ENCODE measurements at places on chromosomes 4 and X. TPM values are rescaled to one million over a fixed set of nuclear protein-coding genes. Genes with fewer than 3 reads are reported as not detected.

GRCh38 chrX:55593296-55593695, 29.9 kb upstream of the FOXR2 start:
- H3K4me1 ChIP-seq = no peaks in the 10 kb centered on the region
- H3K27me3 ChIP-seq = no peaks in the 10 kb centered on the region
- DNase-seq = no peak
- no peaks in the 10 kb centered on the region for H3K36me3 ChIP-seq

DNA sequence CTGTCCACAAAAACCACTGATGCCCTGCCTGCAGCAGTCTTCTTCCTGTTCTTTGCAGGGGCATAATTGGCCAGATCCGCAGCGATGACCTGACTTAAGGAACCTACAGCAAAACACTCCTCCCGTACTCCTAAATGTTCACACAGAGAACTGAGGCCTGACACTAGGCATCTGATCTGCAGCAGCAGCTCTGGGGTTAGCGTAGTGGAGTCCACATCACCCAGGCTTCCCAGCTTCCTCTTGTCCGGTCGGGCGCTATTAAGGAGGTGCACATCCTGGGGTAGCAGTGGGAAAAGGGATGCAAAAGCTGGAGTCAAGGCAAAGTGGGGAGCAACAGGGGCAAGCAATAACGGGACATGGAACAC, 758 bp downstream of the SCFD2 start:
- H3K4me3 ChIP-seq = peak overlapping the region; percentile 77
- no peaks in the 10 kb centered on the region for H3K27me3 ChIP-seq
- H3K4me1 ChIP-seq = peaks cover 51% of the 10 kb centered on the region
- peak overlapping the region; percentile 74 for H3K27ac ChIP-seq

DNA sequence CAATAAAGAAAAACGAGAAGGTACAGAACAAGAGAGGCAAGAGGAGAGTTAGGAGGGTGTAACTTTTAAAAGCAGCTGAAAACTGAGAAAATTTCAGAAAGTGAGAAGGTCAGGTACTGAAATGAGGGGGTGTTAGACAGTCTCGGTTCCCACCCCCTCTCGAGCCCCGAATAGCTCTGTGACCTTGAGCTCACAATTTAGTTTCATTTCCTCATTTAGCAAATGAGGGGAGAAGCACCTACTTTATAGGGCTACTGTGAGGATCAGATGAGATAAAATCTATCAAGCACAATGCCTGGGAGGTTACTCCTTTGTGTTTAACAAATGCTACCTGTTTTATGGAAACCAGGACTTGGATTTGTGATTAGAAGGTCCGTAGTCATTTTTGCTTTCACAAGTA, 4.9 kb downstream of the UGT8 start:
- DNase-seq = no peak
- peaks cover 5% of the 10 kb centered on the region for H3K4me1 ChIP-seq
- peaks cover 3% of the 10 kb centered on the region for H3K27me3 ChIP-seq
- H3K4me3 ChIP-seq = no peak overlapping the region
- no peaks in the 10 kb centered on the region for H3K36me3 ChIP-seq
- H3K27ac ChIP-seq = no peak overlapping the region

DNA sequence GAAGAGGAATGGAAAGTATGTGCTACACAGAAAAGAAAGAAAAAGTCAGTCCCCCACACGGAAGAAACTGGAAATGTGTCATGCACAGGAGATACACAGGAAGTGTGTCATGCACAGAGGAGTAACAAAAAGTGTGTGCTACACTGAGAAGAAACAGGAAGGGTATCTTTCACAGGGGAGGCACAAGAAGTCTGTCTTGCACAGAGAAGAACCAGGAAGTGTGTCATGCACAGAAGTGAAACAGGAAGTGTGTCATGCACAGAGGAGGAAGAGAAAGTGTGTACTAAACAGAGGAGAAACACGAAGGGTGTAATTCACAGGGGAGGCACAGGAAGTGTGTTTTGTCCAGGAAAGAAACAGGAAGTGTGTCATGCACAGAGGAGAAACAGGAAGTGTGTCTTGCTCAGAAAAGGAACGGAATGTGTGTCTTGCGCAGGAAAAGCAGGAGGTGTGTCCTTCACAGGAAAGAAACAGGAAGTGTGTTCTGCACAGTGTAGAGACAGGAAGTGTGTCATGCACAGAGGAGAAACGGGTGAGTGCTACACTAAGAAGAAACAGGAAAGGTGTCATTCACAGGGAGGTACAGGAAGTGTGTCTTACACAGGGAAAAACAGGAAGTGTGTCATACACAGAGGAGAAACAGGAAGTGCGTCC, 527.2 kb upstream of the PRKX start:
- no peaks in the 10 kb centered on the region for H3K36me3 ChIP-seq
- no peaks in the 10 kb centered on the region for H3K27me3 ChIP-seq
- peak; percentile 58 for DNase-seq
- H3K4me1 ChIP-seq = no peaks in the 10 kb centered on the region
- H3K27ac ChIP-seq = no peak overlapping the region

Gene KLHL13
- polyA plus RNA-seq = not detected

Gene FAM47A
- not detected for polyA plus RNA-seq

Gene SMR3B
- not detected for polyA plus RNA-seq

- DNase-seq = no peak
- no peak overlapping the region for H3K4me3 ChIP-seq
- no peak overlapping the region for H3K27ac ChIP-seq
Measured at GRCh38 chr4:87419578-87420249, 2.7 kb upstream of the NUDT9 start.

Gene SSX2
- polyA plus RNA-seq = not detected

GRCh38 chr4:65661471-65661870, 8.8 kb downstream of the EPHA5 start:
- H3K36me3 ChIP-seq = no peaks in the 10 kb centered on the region
- no peak for DNase-seq
- no peaks in the 10 kb centered on the region for H3K27me3 ChIP-seq
- no peak overlapping the region for H3K4me3 ChIP-seq
- no peak overlapping the region for H3K27ac ChIP-seq

- no peaks in the 10 kb centered on the region for H3K27me3 ChIP-seq
- no peak for DNase-seq
- H3K4me3 ChIP-seq = no peak overlapping the region
- no peaks in the 10 kb centered on the region for H3K36me3 ChIP-seq
Measured at GRCh38 chr4:128158894-128159293, 97.8 kb downstream of the LARP1B start.

GRCh38 chr4:153154007-153154975, 50.0 kb upstream of the TRIM2 start:
- H3K36me3 ChIP-seq = no peaks in the 10 kb centered on the region
- peak; percentile 63 for DNase-seq
- H3K4me1 ChIP-seq = peaks cover 30% of the 10 kb centered on the region
- peak overlapping the region; percentile 67 for H3K27ac ChIP-seq
- no peaks in the 10 kb centered on the region for H3K27me3 ChIP-seq

Gene NIPAL1
- 0.65 TPM for polyA plus RNA-seq

- H3K27me3 ChIP-seq = no peaks in the 10 kb centered on the region
- no peaks in the 10 kb centered on the region for H3K4me1 ChIP-seq
- no peak overlapping the region for H3K4me3 ChIP-seq
- no peak overlapping the region for H3K27ac ChIP-seq
- DNase-seq = no peak
- no peaks in the 10 kb centered on the region for H3K36me3 ChIP-seq
Measured at GRCh38 chrX:150873616-150874015, 24.9 kb downstream of the CD99L2 start.

DNA sequence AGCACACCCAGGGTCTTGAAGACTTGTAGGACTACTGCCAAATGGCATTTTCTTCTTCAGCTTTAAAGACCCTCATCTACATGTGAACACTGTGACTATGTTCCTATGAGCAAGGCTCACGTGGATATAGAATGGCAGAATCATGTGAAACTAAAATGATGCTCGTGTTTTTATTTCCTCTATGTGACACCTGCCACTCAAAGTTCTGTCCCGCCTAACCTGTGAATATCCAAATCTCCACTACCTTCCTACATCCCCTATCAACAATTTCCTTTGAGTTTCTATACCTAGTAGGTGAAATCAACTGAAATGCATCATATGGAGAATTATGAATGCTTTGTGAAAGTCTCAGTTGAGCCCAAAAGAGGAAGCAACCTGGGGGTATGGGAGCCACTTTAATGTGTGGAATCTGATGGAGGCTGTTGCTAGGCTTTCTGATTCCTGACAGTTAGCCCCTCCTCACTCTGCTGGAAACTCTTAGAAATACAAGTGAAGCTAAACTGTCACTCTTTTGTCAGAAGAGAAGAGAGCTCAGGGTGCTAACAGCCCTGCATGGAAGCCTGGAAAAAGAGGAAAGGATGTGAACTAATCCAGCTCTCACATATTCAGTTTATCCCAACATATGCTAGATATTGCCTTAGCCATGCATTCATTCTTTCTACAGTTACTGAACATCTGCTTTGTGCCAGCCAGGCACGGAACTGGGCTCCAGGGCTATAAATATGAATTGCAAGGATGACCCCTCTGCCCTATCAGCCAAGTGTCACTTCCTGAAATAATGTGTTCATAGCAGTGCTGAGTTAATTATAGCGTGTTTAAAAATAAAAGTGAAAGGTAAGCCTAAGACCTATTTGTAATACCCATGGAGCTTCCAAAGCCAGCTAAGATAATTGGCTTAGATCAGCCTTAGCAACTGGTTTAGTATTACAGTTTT, 11.0 kb downstream of the LHFPL1 start:
- no peak overlapping the region for H3K27ac ChIP-seq
- no peaks in the 10 kb centered on the region for H3K4me1 ChIP-seq
- H3K36me3 ChIP-seq = no peaks in the 10 kb centered on the region
- no peak for DNase-seq
- H3K27me3 ChIP-seq = no peaks in the 10 kb centered on the region

Gene SH2D1A
- 64.3 TPM for polyA plus RNA-seq

DNA sequence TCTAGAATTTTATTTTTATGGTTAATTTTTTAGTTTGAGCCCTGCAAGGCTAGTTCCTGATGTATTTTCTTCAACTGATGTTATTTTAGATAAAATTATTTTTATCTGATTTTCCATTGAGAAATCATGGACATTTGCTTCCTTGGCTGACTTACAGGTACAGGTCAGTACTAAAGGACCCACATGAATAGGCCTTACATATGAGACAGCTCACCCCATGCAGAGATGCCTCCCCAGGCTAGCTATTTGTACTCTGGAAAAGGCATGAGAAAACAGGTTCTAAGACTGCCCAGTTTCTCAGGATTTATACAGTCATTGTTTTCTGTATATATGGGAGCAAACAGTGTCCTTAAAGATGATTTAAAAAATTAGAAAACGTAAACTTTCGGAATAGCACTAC, 255.5 kb downstream of the BMPR1B start:
- no peaks in the 10 kb centered on the region for H3K4me1 ChIP-seq
- no peaks in the 10 kb centered on the region for H3K36me3 ChIP-seq
- no peak overlapping the region for H3K4me3 ChIP-seq
- no peaks in the 10 kb centered on the region for H3K27me3 ChIP-seq
- H3K27ac ChIP-seq = no peak overlapping the region

DNA sequence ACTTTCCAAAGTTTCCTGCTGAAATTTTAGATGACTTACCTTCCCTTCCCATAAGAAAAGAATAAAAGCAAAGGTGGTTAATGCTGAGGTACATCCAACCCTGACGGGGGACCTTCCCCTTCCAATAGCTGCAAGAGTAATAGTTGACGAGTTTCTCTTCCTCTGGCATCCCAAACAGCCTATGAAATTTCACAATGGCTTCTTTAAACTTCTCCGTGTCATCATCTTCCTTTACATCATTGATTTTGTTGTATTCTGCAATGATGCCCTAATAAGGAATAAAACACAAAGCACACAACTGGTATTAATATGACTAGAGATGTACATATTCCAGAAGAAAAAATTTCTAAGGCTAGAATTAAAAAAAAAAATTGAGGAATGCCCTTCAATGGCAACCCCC, 76.6 kb downstream of the TBC1D9 start:
- H3K27me3 ChIP-seq = no peaks in the 10 kb centered on the region
- no peak overlapping the region for H3K4me3 ChIP-seq
- no peaks in the 10 kb centered on the region for H3K36me3 ChIP-seq
- no peaks in the 10 kb centered on the region for H3K4me1 ChIP-seq
- no peak for DNase-seq

Gene PLAC8
- 378 TPM for polyA plus RNA-seq

Gene GPR82
- 0.37 TPM for polyA plus RNA-seq

DNA sequence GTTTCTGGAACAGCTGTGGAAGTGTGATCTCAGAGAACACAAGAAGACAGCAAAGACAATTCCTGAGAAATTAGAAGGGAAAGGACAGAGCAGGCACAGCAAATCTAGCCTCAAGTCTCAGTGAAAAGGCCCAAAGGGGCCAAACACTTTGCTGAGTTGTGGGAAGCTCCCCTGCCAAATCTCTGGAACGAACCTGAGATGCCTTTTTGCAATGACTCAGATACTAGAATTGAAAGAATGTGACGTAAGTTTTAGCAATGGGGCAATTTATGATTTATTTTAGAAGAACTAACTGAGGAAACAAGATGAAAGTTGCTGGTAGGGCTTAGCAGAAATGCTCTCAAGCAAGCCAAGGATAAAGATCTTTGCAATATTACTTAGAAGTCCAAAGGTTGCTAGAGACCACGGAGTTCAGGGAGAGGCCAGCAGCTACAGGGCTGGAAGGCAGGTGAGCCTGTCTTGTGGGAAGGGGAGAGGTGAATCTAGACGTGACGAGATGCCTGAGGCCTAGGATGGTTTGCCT, 92.8 kb downstream of the AMELX start:
- no peak overlapping the region for H3K4me3 ChIP-seq
- H3K27me3 ChIP-seq = no peaks in the 10 kb centered on the region
- H3K36me3 ChIP-seq = no peaks in the 10 kb centered on the region
- no peaks in the 10 kb centered on the region for H3K4me1 ChIP-seq

DNA sequence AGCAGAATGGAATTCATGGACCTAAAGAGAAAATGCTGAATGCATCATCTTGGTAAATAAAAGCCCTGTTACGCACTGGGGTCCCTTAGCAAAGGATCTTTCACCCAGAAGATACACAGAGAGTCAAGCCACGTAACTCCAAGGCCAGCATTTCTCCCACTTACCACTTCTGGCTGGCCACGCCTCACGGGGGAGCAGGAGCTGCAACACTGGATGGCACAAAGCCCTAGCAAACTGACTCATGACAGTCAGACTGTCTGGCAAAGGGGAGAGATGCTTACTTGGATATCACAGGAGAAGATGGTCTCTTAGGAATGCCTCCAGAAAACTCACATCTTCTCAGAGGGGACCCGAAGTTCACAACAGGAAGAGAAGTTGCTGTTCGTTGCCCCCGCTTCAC, 51.4 kb upstream of the BCLAF3 start:
- no peaks in the 10 kb centered on the region for H3K4me1 ChIP-seq
- H3K27ac ChIP-seq = no peak overlapping the region
- DNase-seq = no peak
- no peak overlapping the region for H3K4me3 ChIP-seq
- H3K36me3 ChIP-seq = no peaks in the 10 kb centered on the region
- no peaks in the 10 kb centered on the region for H3K27me3 ChIP-seq

Data from CD4-positive, alpha-beta memory T cell (primary cell).